ENCODE measurements at places on chromosomes 7 and 10.

GRCh38 chr10:10368951-10369576 lies 648.6 kb upstream of the CELF2 start:
- DNase-seq, result no peak

GRCh38 chr7:16762177-16762576 lies 8.6 kb downstream of the TSPAN13 start:
- DNase-seq, result no peak

DNA sequence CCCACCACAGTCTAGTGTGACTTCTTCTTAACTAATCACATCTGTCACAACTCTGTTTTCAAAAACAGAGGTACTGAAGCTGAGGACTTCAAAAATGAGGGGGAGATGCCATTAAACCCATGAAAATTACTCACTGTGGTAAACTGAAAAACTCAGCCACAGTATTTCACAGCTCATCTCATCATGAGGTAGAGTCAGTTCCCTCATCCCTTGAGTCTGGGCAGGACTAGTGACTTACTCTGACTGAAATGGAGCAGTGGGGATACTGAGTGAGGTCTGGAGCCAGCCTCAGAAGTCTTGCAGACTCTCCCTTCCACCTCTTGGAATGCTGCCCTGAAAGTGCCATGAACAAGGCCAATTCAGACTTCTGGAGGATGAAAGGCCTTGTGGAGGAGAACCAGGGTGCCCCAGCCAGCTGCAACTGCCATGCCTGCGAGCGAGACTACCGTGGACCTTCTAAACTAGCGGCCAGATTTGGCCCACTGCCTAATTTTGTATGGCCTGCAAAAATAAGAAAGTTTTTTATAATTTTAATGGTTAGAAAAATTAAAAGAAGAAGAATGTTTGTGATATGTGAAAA lies 24.7 kb upstream of the ANKRD1 start:
- no peak for DNase-seq

GRCh38 chr7:18771834-18772566 lies 276.5 kb downstream of the HDAC9 start:
- DNase-seq, result no peak

DNA sequence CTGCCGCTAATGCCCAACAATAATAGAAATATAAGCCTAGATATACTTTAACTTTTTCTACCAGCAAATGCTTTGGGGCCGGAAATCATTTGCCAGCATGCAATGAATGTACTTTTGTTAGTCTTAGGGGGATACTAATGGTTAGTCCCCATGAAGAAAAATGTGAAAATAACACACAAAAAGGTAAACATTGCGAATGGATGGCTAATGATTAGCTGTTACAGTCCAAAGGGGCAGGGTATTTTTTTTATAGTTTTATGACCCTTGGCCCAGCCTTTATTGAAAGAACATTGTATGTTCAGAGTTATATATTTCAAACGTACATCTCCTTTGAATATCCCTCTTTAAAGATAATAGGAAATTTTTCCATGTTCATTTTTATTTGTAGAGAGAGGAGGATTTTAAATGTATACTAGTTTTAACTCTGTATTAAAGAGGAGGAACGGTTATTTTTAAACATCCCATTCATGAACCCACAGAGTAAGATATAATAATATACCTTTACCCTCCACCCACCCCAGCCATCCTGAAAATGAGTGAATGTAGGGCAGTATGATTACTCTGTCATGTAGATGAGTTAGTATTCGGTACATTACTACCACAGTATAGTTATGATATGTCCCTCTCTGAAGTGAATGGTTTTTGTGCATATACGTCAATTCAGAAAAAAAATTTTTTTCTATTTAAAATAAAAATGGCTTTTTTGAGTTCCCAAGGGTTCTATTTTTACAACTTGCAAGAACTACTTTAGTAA lies 63.6 kb downstream of the ARID5B start:
- no peak for DNase-seq
